ENCODE measurements at places on chromosomes 1 and 21. TPM values are rescaled to one million over a fixed set of nuclear protein-coding genes. Genes with fewer than 3 reads are reported as not detected.

The LCE3A gene
- total RNA-seq = not detected

DNA sequence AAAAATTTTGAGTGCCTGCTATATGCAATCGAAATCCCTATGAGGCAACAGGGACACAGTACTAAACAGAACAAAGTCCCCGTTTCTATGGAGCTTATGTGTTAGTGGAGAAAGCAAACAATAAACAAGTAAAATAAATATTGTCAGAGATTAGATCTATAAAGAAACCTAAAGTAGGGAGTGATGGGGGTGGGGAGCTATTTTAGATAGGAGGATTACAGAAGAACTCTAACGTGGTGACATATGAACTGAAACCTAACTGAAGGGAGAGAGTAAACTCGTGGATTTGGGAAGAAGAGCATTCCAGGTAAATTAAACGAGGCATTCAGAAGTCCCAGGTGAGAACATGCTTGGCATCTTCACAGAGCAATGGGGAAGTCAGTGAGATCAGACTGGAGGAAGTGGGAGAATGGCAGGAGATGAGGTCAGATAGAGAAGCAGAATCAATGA is 154.5 kb downstream of the DENND1B start:
- no peak for DNase-seq

DNA sequence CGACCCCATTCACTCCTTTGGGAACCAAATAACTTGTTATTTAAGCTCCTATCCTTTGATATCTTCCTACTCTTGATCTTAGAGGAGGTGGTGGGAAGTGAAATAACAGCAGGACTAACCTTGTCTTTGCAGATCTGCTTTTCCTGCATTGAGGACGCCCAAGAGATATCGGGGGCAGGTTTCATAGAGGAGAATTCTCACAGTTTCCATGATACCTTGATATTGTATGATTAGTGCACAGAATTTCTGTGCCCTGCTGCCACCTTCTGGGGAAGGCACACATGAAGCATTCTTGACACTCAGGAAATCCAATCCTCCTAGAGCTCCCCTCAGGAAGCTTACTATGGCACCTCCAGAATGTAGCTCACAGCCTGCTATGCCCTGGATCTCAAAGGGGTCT is 1.6 kb downstream of the CD1B start:
- DNase-seq = no peak

- DNase-seq = no peak
Measured at GRCh38 chr1:162629077-162629627, 3.1 kb upstream of the DDR2 start.

The TTC24 gene
- total RNA-seq = not detected

The ADORA3 gene
- total RNA-seq = 10.0 TPM

Measured in upper lobe of left lung (tissue), 6 donors.